ENCODE measurements at places on chromosomes 5 and 9.
A peak's percentile ranks its signal among the peaks of the same experiment; 100 is the strongest.

GRCh38 chr9:82234160-82234943 lies 245.8 kb downstream of the SPATA31D1 start:
- no peak for DNase-seq

DNA sequence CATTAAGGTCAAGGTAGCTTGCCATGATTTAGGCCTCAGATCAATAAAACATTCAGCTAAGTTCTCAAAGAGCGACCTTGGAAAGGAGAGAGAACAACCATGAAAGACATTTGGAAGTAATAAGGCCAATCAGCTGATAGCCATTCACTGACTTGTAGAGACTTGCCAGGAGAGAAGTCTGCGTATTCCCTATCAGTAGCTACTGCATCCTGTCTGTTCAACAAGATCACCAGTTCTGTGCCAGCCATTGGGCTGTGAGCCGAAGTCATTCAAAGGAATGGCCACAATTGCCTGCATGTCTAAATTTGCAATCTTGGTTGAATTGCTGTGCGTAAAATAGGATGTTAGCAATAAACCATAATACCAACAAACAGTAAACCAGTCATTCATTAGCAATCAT lies 219.8 kb downstream of the FBXL7 start:
- no peak for DNase-seq

DNA sequence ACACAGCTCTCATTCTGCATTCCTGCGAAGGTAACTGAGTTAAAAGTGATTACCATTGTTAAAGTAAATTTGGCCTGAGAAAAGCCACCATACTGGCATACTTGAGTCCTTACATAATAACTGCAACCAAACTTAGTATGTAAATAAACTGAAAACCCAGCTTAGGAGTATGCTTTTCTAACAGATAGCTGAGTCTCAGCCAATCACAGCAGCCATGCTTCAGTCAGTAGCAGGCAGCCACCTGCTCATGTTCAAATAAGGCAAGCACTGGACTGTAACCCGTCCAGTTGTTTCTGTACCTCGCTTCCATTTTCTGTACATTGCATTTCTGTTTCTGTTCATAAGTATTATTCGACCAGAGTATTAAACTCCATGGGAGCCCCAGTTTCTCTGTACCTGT lies 58.6 kb downstream of the GCNT4 start:
- DNase-seq = no peak

GRCh38 chr9:124487260-124488182 lies 19.7 kb downstream of the NR5A1 start:
- DNase-seq = no peak

GRCh38 chr5:163504079-163504931 lies 1.1 kb upstream of the MAT2B start:
- no peak for DNase-seq

GRCh38 chr9:13324988-13325387 lies 45.5 kb upstream of the MPDZ start:
- no peak for DNase-seq

DNA sequence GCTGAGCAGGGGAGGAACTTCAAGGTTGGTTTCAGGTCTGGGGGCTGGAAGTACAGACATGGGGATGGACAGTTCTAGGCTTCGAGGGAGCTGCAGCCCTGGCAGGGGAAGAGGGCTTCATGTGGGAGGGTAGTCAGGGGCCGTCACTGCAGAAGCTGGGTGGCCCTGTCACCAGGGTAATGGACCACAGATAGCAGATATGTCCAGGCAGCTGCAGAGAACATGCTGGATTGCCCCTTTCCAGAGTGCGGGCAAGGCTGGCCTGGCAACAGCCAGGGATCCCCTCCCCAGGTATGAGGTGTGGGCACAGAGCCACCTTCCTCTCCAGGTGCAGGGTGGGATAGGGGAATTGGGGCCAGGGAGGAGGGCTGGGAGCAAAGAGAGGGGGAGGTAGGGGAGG lies 206.5 kb downstream of the GADD45G start:
- DNase-seq = no peak

DNA sequence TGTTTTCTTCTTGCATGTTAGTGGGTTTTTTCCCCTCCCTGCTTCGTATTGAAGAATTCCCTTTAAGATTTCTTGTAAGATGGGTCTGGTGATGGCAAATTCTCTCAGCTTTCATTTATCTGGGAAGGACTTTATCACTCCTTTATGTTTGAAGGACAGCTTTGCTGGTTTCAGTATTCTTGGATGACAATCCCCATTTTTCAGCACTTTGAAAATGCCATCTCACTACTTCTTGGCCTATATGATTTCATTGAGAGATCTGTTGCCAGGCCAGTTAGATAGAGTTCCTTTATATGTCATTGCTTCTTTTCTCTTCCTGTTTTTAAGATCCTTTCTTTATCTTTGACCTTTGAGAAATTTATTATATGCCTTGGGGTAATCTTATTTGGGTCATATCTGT lies 106.3 kb downstream of the KDM4C start:
- no peak for DNase-seq

- DNase-seq = no peak
These were observed 510.1 kb downstream of the NR2F1-AS1 start for GRCh38 chr5:93070938-93071337.

DNA sequence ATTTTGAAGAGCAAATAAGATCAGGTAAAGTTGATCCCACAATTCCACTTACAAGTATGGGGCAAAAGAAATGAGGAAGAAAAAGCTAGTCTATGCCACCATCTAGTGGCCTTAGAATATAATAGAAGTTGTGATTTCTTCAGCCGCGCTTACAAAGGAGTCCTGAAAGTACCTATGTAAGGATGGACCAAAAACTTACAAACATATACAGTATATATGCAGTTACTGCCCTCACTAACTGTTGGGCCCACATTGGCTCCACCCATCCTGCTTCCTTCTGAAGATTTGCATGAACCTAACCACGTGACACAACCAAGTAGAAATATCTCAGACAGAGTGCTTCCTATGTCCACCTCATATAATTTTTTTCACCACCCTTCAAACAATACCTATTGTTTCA lies 11.7 kb upstream of the OR13D1 start:
- DNase-seq = peak; percentile 18

DNA sequence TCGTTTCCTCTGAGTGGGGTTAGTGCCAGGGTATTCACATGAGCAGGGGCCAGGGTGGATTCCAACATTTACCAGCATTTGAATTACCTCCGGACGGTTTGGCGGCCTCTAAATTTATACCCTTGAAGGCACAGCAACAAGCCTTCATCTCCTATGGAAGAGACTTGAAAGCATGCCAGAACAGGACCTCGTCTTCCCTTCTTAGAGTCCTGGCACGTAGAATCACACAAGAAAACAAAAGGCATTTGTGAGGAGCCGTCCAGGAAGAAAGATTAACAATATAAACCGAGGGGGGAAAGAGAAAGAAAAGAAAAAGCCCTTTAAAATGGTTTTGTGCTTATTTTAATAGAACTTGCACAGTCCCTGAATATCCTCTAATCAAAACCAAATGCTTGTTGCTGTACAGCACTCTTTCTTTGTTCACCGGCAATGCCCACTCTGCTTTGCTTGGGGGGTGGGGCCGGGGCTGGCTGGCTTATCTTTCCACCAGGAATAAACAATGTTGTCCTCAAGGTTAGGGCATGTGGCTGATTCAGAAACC lies 575.8 kb upstream of the ZNF462 start:
- DNase-seq = no peak

DNA sequence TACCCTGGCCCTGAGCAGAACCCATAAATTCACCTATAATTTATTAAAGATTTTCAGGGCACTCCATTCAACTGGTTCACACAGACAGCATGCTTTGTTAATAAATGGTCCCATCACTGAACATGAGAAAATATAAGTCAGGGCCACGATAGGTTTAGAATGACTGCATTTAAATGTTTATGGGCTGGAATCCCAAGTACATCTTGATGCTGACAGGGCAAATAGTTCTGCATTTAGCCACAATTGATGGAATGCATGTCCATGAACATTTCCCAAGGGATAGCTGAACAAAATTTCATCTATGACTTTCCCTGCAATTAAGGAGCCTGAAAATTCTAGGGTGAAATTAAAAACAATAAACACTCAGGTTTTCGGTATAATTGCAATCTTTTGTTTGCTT lies 124.5 kb downstream of the CAAP1 start:
- no peak for DNase-seq

DNA sequence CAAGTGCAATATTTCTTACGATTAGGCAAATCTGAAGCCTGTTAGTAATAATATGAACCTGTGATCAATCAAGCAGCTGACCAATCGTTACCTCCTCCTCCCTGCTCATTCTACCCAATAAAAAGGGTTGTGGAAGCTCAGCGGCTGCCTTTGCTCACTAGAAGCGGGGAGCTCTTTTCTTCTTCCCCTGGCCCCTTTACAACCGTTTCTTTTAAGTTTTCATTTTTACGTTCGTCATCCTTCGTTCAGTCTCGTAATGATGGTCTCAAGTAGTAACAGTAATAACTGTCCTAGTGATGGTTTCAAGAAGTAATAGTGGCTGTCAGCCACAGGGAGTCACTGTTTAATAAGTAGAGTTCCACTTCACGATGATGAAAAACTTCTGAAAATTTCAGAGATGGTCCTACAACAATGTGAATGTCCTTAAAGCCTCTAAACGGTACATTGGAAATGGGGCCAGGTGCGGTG lies 6.2 kb downstream of the UGT3A2 start:
- DNase-seq = no peak

DNA sequence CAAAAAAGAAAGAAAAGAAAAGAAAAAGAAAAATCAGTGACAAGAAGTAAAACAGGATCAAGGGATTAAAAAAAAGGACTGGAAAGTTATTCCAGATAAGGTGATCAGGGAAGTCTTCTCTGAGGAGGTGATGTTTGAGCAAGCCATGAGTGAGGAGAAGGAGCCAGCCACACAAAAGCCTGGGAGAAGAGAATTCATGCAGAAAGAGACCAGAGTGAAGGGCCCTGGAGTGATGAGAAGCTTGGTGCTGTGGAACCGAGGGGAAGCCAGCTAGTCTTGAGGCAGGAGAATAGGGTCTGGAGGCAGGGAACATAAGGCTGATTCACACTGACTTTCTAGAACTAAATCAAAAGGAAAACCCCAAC lies 4.0 kb upstream of the EXOSC2 start:
- no peak for DNase-seq

DNA sequence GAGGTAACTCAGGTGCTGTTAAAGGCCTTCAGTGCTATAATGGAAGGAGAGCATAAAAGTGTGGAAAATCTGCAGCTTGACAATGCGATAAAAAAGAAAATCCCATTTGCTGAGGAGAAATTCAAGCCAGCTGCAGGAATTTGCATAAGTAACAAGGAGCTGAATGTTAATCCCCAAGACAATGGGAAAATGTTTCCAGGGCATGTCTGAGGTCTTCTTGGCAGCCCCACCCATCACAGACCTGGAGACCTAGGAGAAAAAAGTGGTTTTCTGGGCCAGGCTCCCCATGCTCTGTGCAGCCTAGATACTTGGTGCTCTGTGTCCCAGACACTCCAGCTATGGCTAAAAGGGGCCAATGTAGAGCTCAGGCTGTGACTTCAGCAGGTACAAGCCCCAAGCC lies 1159.6 kb downstream of the CDH18 start:
- DNase-seq = no peak

GRCh38 chr5:57902095-57902494 lies 419.5 kb upstream of the ACTBL2 start:
- no peak for DNase-seq

DNA sequence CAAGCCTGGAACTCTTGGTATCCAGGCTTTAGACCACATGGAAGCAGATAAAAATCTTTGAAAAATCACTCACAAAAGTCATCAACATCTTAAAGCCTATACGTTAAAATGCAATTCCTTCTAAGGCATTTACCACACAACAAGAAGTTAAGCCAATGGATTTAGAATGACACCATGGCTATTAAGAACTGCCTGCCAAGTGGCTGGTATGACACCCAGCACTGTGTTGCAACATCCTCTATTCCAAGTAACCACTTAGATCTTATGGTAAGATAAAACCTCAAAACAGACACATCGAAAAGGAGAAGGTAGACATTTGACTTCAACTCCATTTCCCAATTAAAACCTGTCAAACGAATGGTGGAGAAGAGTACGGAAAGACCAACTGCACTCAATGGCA lies 344.2 kb upstream of the SLC30A5 start:
- DNase-seq = no peak

DNA sequence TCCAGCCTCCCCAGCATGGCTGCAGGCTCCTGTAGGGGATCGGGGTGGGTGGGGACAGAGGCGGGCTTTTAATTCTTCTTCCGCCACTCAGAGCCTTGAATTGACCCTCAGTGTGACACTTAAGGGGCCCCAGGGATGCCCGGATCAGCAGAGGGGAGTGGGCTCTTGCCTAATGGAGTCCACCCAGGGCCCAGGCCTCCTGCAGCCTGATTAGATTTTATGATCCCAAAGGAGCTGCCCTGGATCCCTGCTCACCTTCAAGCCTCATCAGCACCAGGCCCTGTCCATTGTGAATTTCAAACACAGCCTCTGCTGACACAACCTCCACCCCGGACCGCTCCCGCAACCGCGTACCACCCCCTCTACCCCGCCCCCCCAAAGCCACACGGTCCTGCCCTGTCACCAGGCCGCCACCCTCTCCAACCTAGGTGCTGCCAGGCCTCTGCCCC lies 214.1 kb upstream of the IER5L start:
- no peak for DNase-seq

GRCh38 chr5:76620166-76620565 lies 3.0 kb downstream of the F2RL2 start:
- DNase-seq = no peak

- no peak for DNase-seq
These were observed 81.8 kb downstream of the CMYA5 start for GRCh38 chr5:79771387-79771786.

- DNase-seq = no peak
These were observed 2156.9 kb upstream of the C9orf72 start for GRCh38 chr9:29730163-29730562.

GRCh38 chr9:109213285-109214121 lies 46.5 kb upstream of the FRRS1L start:
- DNase-seq = no peak
